ENCODE measurements at places on chromosomes 2 and 18.

DNA sequence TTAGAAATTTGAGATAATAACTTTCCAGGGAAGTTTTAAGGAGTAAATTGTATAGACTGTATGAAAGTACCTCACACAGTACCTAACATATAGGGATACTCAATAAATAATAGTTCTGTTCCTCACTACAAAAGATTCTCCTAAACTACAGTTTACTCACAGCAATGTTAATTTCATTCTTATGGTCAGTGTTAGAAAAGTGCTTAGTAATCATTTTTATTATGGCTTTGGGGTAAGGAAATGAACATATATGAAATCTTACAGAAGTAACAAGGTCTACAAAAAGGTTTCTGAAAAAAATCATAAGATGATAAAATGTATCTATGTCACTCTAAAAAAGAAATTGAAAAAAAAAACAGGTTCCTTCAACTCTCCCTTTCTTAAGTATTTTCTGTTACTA is 67.2 kb downstream of the IKZF2 start:
- DNase-seq: no peak

DNA sequence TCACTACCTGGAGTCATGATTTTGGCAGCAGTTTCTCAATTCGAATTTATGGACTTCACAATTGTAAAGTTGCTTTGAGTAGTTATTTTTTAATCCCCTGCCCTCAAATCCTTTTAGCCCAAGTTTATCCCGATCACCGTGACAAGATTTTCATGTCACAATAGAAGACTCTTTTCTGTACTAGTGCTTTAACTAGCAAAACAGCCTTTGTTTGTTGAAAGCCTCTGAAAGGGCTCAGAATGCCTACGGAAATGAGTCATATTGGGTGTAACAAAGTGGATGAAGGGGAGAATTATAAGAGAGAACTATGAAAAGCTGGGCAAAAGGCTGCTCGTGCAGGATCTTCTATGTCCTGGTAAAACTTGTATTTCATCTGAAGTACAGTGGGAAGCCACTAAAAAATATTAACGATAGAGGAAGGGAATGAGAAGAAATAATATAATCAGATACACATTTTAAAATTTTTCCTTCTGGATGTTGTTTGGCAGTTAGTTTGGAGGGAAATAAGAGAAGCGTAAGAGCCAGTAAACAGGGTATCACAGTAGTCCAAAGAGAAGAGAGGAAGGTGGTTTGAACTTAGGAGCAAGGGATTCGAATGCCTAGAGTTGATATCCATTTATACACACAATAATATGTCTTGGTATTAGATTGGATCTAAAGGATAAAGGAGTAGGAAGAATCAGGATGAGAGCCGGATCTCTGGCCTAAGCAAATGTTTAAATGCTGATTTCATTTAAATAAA is 114.9 kb downstream of the GALNT13 start:
- no peak for DNase-seq

GRCh38 chr18:45589356-45590035 is 25.8 kb upstream of the SLC14A2 start:
- no peak for DNase-seq

DNA sequence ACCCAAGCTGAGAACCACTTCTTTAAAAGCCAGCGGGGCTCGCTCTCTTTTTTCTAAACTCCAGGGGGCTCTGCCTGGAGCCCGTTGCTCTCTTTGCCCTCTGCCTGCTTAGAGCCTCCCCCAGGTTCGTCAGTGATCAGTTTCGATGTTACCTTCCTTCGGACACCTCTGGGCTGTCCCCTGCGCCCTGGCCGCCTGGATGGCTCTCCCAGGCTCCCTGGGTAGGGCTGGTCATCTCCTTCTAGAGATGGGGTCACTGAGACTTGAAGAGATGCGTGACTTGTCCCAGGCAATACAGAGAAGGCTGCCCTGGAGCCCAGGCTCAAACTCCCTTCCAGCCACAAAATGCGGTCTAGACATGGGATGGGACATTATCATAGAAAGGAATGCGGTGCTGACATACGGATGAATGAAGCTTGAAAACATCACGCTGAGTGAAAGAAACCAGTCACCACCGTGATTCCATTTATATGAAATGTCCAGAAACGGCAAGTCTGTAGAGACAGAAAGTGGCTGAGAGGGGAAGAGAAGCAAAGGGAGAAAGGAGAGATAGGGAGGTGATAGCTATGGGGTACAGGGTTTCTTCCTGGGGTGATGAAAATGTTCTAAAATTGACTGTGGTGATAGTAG is 14.6 kb downstream of the KCNF1 start:
- no peak for DNase-seq

- DNase-seq: no peak
Observed at GRCh38 chr2:109300582-109300981, 171.6 kb downstream of the SH3RF3 start.

GRCh38 chr2:950080-950966 is at the start of gene SNTG2:
SNTG2 (plus strand) TSS chr2:950849; CDS start chr2:950997, 148 bp downstream.
- DNase-seq: no peak

DNA sequence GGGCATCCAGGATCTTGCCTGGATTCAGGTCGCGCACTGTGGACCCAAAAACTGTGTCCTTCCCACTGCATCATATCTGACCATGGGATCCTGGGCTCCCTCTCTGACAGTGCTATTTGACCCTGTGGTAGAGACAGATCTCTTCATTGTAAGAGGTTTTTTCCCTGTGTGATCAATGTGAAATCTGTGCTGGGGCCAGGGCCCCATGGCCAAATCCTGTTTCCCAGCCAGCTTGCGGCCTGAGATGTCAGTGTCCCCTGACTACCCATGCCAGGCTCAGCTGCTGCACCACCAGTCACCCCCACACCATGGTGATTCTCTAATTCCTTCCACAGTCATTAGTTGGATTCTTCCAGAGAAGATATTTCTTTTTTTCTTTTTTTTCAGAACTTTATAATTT is 3.5 kb downstream of the PRLH start:
- no peak for DNase-seq

- DNase-seq: no peak
Observed at GRCh38 chr2:161135951-161136593, 24.2 kb upstream of the TANK start.

DNA sequence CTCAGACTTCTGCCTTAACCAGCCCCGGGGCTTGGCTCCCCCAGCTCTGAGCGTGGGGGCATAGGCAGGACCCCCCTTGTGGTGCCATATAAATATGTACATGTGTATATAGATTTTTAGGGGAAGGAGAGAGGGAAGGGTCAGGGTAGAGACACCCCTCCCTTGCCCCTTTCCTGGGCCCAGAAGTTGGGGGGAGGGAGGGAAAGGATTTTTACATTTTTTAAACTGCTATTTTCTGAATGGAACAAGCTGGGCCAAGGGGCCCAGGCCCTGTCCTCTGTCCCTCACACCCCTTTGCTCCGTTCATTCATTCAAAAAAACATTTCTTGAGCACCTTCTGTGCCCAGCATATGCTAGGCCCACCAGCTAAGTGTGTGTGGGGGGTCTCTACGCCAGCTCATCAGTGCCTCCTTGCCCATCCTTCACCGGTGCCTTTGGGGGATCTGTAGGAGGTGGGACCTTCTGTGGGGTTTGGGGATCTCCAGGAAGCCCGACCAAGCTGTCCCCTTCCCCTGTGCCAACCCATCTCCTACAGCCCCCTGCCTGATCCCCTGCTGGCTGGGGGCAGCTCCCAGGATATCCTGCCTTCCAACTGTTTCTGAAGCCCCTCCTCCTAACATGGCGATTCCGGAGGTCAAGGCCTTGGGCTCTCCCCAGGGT is 5.5 kb downstream of the CTDSP1 start:
- no peak for DNase-seq

DNA sequence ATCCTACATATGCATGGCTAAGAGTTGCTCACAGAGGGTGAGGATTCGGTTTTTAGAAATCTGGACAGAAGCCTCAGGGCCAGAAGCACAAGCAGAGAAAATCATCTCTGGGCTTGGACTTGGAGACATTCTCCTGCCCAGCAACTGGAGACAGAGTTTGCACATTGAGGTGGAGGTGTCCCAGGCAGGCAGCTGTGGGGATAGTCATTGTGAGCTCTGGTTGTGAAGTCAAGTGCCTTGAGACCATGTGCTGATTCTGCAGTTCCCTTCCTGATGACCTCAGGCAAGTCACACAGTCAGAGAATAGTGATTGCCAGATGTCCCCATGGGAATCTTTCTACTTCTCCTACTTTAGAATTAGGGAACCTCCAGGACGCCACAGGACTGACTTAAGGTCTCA is 108.4 kb upstream of the LDAH start:
- no peak for DNase-seq

- DNase-seq: no peak
Observed at GRCh38 chr2:240252191-240252871, 111.9 kb upstream of the OTOS start.

DNA sequence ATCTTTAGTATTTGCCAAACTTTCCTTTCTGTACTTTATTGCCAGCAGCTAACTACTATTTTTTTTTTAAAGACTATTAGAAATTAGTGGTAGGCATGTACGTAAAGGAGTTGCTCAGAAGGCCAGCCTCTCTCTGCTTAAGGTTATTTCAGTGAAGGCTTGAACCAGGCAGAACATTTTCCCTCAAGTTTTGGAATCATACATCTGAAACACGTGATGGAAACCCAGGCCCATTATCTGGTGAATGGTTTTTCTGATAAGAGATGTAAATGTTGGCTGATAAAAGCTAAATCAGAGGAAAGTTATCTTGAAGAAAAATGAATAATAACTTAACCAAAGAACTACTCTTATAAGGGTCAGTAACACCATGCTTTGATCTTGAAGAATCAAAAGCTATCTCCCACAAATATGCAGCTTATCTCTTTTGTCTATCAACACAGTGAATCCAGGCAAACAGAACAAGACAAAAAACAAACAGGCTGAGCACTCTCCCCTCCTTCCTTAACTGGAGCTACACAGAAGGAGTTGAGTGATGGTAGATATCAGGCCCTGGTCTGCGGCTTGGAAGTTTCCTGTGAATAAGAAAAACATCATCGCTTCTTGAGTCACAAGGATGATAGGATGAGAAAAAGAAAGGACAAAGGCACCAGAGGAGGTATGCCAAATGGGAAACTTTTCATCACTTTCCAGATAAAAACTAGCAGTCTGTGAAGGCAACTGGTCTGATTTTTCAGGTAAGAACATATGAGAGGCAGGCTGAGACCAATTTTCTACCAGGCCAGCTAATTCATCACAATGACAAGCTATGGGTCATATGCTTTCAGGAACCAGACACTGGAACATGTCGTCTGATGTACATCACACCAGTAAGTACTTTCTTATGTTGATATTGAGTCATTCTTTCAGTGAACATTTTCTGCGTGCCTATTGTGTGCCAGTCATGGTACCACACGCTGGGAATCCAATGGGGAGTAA is 88.4 kb upstream of the STK17B start:
- no peak for DNase-seq

DNA sequence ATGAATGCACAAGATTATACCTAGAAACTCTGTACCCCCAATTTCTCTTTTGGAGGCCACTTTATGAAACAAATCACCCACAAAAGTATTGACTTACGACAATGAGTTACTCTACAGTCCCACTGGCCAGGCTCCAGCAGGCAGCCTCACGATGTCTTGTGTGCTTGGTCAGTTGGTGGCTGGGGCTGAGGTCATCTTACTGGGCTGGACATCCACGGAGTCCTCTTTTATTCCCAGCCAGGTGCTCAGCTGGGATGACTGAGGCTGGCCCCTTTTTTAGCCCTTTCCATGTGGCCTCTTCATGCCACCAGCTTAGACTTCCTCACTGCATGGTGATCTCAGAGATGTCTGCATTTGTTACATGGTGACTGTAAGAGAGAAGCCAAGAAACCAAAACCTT is 8.9 kb upstream of the ID2 start:
- DNase-seq: no peak

DNA sequence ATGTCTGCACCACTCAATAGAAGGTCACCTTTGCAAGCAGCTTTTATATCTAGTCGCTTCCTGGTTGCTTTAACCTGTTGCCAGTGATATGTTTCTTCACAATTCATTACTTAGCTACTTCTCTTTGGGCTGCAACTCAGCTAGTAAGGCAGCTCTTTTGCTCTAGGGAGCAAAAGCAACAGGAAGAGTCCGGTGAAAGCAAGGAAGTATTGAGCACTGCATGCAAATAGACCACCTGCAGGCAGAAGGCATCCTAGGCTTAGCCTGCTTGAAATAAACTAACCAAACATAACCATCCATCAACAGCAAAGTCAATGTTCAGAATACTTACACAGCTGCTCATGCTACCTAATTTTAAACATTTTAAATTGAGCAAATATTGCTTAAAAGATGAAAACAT is 529.2 kb upstream of the LINC00305 start:
- no peak for DNase-seq

GRCh38 chr2:12262681-12263436 is 453.9 kb upstream of the TRIB2 start:
- DNase-seq: no peak

DNA sequence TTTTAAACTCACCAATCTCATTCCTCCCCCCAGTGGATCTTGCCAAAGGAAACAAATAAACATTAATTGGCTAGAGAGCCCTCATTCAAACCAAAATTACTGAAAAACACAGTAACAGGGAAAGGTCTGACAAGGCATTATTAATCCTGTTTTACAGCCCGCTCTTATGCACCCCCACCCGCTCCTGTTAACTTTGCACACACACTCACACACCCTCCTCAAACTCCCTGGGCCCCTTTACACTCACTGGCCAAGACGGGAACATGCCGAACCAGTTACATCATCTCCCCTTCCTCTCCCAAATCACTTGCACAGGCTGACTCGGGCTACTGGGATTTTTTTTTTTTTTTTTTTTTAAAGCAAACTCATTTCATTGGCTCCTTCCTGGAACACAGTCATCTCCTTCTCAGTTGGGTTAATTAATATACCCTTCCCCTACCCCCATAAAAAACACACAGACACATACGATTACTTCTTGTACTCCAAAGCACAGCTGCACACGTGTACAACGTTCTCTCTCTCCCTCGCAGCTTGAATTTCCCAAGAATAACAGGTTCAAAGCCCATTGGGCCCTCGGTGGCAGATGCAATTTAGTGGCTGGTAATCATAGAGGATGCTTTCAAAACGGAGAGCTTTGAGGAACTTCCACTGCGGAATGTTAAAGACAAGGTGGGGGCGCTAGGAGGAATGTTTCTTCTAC is 31.8 kb downstream of the KLF7 start:
- DNase-seq: peak; percentile 77

DNA sequence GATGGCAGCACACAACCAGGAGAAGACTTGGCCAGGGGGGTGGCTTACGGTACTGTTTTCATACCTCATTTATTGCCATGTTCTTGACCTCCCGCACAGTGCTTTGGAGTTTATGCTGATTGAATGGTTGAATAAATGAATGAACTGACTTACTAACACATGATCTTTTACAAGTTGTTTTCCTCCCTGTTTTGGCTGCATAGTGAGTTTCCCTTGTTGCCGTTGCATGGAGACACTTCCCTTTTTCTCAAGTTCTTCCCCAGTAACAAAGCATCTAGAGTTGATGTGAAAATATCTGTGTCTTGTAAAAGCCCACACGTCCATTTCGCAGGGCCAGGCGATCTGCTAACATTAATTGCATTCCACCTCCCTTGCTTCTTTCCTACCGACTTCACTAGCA is 35.7 kb upstream of the RAB1A start:
- DNase-seq: no peak

GRCh38 chr2:106147665-106148064 is 46.4 kb downstream of the UXS1 start:
- DNase-seq: no peak
